ENCODE measurements at places on chromosomes 5 and 9. TPM values are rescaled to one million over a fixed set of nuclear protein-coding genes. Genes with fewer than 3 reads are reported as not detected.
A peak's percentile ranks its signal among the peaks of the same experiment; 100 is the strongest.

DNA sequence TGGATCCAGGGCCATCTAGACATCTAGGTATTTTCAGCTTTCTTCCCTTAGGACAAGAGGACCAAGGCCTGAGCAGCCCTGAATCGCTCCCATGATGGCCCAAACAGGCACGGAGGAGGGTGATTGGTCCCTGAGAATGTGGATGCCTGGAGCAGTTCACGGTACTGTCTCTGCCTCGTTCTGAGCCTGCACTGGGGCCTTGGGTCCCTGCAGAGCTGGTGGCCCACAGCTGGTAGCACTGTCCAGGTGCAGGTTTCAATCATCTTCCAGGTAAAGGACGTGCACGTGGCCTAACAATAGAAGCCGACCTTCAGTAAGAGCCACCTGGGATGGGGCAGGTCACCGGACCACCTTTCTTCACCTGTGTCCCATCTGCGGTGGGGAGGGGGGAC lies 19.4 kb upstream of the FCN1 start:
- DNase-seq, result no peak

- DNase-seq, result no peak
Measured at GRCh38 chr9:4833781-4834560, 41.2 kb downstream of the RCL1 start.

DNA sequence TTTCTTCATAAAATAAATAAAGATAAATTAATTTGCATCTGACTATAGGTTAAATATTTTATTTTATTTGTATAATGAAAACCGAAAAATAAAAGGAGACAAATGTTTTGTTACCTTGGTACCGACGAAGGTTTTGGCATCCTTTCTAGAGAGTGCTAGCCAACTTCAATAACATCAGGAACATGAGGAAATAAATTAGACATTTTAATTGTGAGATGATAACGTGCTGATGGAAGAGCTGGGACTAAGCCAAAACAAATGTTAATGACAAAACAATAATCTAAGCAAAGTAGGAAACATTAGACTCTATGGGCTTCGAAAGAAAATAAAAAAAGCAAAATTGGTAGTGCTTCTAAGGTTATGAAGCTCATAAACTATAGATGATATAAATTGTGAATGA lies 201.0 kb downstream of the IRX2 start:
- DNase-seq, result no peak

GRCh38 chr5:77991084-77991483 lies 214.9 kb upstream of the TBCA start:
- DNase-seq, result no peak

DNA sequence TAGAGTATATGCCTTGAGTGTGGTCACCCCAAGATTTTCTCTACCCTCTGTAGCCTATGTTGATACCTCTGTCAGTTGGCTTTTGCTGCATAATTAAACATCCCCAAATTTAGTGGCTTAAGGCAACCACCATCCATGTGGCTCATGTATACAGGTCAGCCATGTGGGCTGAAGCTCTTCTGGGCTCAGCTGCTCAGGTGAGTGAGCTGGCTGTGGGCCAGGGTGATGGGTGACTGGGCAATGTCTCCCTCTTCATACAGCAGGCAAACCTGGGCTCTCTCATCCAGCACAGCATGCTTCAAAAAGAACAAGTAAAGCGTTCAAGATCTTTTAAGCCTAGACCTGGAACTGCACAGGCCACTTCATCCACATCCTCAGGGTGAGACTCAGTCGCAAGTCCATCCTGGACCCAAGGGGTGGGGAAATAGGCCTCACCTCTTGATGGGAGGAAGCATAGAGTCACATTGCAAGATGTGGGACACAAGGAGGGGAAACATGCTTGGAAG lies 188.2 kb upstream of the TAS2R1 start:
- DNase-seq, result no peak

- DNase-seq, result peak; percentile 33
Measured at GRCh38 chr5:66454186-66455078, 141.8 kb upstream of the MAST4 start.

TRIP13 gene
- total RNA-seq, result 58.3 TPM

NUTM2G gene
- total RNA-seq, result not detected

PLPPR1 gene
- not detected for total RNA-seq

DBH gene
- not detected for total RNA-seq

GMCL2 gene
- total RNA-seq, result not detected

CDHR2 gene
- total RNA-seq, result 0.04 TPM

C6 gene
- total RNA-seq, result not detected

All from foreskin keratinocyte (primary cell).